RPMI7951 (cell line): ENCODE measurements at places on chromosomes 7 and 10.

DNA sequence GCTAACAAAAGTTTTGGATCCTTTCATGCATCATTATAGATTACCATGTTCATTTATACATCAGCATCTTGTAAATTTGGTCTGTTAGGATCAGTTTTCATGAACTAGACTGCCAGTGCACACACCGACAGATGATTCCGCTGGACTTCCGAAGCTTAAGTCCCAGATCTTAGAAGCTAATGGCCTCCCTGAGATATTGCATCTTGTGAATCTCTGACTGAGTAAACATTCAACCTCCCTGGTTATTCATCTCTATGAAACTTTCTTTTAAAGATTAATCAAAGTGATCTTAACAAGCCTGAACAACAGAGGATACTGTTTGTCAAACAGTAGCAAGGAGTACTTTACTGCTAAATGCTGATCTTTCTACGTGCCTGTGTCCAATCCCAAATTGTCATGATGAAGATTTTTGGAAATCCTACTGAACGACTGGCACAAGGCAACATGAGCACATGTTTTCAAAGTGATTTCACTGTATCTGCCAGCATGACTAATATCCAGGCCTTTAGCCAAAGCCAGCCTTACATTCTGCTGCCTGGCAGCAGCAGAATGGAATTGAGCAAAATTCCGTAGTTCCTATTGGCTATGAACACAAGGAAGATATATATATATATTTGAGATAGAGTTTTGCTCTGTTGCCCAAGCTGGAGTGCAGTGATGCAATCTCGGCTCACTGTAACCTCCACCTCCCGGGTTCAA is 91.3 kb upstream of the ANK3 start:
- peak; percentile 85 for DNase-seq

DNA sequence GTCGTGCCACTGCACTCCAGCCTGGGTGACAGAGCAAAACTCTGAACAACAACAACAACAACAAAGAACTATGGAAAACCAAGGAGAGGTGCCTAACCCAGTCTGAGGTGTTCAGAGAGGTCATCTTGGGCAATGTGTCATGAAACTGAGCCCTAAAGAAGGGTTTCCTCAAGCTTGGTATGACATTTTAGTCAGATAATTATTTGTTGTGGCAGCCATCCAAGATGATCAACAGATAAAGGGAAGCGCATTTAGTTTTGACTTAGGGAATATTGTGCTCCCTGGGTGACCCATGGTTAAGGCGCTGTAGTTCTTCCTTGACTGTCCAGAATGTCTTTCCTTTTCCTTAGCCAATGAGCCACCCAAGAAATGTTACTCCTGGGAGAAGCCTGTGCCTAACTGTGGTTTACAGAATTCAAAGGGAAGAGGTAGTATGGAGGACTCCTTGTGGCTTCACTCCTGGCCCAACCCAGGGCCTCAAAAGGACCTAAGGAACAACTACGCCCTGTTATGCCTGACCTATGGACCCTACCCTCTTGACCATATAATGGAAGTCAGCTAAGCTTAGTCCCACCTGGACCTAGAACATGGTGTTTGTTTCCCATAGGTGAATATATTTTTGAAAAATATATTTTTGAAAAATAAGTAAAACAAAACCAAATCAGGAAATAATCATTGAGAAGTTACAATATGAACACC is 42.4 kb downstream of the TPST1 start:
- DNase-seq: peak; percentile 33

GRCh38 chr7:31028417-31028992 is 23.6 kb upstream of the ADCYAP1R1 start:
- no peak for DNase-seq

DNA sequence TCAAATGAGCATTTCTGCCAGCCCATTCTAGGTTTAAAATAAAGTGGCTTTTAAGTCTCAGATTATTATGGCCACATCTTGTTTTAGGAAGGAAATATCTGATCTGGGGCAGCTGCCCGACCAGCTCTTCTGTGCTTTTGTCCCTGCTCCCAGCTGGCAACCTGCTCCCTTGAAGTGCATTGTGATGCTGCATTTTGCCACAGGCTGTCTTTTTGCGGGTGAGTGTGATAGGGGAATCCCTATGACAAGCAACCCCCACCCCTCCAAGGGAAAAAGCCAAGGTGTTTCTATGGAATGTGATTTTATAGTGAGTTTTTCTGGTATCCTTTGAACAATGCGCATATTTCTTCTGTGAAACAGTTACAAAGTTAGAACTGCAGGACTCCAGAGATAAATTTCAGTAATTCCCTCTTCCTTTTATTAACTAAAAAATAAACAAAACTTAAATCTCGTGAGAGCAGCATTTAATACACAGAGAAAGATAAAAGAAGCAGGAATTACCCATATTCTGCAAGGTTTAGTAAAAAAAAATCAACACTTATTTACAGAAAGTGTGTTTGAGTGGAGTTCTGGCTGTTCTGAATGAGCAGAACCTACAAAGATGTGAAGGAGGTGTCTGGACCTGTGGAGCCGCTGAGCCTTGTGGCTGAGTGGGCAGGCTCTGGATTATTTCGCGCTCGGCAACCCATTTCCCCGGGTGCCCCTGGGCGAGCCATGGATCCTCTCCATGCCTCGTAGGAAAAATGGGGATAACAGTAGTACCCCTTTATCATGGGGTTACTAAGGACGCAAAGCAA is 10.1 kb upstream of the HPS1 start:
- DNase-seq: no peak

- peak; percentile 59 for DNase-seq
Observed at GRCh38 chr10:59177031-59177797, 771 bp downstream of the PHYHIPL start.

- peak; percentile 37 for DNase-seq
Observed at GRCh38 chr10:34392641-34393170, 422.4 kb downstream of the PARD3 start.

- peak; percentile 41 for DNase-seq
Observed at GRCh38 chr10:114631666-114632417, 26.2 kb downstream of the ABLIM1 start.

DNA sequence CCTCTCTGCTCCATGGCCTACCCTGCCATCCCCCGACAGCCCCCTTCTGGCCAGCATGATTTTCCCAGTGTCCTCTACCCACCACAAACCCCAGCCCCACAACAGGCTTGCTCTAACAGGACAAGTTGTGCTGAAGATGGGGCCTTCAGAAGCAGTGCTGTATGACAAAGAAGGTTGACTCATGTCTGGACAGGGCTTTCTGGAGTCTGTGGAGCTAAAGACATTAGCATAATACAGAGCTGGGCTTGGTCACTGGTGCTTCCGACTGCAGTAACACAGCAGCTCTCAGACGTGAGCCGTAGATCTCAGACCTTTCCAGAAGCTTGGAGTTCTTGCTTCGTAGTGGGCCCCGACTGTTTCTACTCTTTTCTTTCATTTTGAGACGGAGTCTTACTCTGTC is 100.5 kb downstream of the GTF2IRD1 start:
- no peak for DNase-seq

DNA sequence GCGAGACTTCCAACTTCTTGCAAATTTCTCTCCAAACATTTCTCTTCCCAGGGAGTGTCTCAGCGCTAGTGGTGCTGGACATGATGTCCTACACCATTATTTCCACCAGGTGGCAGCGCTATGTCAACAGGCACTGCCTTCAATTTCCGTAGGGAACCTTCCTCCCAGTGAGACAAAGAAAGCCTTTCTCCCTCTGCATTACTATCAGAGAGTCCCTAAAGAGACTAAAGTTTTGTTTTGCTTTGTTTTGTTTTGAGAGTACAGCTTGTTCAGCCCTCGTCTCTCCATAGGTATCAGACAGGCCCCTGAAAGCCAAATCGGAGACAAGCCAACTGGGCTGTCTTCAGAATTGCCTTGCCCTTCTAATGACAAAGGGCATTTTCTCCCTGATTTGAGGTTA is 44.2 kb upstream of the GGCT start:
- DNase-seq: peak; percentile 83

DNA sequence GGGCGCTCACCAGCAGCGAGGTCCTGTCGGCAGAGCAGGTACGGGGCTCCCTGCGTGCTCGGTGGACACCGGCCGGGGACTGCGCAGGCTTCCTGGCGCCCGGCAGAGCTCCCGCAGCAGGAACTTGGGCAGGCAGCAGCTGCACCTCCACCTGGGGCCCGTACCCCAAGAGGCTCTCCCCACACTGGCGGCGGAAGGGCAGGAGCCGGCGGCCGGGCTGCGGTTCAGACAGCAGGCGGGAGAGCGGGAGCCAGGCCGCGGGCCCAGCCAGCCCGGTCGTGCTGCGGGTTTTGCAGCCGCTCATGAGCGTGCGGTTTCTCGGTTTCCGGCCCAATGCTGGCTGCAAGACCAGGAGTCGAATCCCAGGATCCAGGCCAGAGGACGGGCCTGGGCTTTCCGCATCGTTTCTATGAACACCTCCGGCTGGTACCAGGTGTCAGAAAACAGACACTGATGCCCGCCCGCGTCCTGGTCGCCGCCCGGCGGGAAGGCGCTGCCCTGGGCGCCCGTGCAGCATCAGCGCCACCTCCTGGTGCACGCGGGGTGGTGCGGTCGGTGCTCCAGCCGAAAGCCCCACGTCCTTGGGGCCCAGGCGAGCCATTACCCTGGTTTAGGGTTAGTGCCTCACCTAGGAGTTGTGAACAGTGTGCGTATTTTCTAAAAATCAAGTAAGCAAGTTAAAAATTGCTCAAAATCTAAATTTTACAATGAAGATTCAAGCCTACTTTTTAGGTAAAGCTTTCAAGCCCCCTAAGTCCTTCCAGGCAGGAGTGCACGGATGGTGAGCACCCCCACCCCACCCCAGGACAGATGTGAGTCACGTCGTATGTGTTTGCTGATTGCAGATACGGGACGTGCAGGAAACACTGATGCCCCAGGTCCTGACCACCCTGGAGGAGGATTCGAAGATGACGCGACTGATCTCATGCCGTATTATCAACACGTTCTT is 47.4 kb upstream of the PRKAR1B start:
- peak; percentile 30 for DNase-seq

GRCh38 chr10:70085975-70086613 is 33.4 kb downstream of the MACROH2A2 start:
- no peak for DNase-seq

DNA sequence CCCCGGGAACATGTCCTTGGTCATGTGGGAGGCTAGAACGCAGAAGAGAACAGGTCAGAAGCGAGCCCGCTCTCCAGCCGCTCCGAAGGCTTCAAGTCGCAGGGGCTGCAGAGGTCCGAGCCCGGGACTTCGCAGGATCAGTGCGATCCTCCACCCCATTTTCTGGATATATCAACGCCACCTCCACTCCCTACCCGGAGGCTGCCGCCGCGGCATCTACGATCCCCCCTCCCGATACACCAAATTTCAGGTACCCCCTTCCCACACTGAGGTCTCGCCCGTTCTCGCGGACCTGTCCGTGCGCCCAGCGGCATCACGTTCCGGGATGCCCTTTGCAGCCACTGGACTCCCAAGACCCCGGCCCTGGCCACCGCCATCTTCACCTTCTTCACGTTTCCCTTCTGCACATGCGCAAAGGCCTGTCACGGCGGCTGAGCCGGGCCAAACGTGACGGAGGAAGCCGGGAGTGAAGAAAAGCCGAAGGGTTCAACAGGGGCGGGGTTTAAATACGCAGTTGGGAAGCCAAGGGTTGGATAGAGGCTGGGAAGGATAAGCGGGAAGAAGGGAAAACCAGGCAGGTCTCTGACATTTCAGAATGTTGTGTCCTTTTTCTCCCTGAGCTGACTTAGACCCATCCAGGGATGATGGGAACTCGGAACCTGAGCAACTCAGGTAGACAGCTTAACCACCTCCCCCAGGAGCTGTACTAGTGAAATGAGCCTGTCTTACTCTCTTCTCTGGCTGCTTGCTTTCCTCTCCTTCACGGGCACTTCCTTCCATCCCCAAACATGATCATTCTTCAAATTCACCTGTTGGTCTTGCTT is at the start of gene NDUFB8:
Gene NDUFB8, minus strand, starts transcription at position 397 of the 824 bp plus-strand sequence. Its CDS starts 20 bp downstream, at position 377.
- peak; percentile 65 for DNase-seq

DNA sequence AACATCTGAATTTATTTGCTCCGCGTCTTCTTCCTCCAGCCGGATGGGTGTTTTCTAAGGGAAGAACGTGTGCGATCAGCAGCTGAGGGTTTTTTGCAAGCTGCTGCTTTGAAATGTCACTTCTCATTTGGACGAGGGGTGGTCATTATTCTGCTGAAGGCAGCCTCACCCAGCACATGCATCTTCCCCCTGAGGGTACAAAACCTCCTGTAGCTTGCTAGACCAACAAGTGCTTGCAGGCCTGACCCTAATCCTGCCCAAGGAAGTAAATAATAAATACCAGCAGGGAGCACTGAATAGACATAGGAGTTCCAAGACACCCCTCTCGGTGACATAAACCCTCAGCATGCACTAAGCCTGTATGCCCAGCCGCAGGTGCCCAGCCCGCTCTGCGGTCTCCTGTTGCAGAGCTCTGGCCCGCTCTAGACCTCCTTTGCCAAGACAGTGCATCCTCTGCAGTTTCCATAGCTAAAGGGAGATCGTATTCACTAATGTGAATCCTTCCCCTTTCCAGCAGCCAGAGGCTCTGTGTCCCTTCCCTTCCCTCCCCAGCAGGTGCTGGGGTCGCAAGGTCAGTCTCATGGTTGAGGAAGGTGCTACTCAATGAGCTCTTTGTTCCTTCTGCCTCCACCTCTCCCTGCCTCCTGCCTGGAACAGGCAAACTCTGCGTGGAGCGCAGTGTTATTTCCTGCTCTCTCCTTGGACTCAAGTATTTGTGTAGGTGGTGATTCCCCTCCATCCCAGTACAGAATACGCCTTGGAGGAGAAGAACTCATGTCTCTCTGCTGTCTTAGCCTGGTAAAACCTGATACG is 36.6 kb downstream of the SBDS start:
- no peak for DNase-seq

DNA sequence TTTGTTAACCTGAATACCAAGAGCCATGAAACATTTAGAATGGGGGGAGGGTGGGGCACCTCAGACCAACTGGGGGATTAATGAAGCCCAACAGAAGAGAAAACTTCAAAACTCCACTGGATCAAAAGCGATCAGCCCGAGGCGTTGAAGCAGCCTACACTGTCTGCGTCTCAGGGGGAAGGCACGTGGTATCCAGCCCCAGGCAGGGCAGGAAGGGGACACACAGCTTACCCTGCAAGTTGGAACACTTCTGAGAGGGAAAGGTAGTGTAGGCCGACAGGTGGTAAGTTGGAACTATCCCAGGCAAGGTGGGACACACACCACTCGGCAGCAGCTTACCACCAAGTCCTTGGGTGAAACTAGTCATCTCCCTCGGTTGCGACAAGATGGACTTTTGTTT is 102.9 kb downstream of the TAX1BP1 start:
- DNase-seq: no peak

DNA sequence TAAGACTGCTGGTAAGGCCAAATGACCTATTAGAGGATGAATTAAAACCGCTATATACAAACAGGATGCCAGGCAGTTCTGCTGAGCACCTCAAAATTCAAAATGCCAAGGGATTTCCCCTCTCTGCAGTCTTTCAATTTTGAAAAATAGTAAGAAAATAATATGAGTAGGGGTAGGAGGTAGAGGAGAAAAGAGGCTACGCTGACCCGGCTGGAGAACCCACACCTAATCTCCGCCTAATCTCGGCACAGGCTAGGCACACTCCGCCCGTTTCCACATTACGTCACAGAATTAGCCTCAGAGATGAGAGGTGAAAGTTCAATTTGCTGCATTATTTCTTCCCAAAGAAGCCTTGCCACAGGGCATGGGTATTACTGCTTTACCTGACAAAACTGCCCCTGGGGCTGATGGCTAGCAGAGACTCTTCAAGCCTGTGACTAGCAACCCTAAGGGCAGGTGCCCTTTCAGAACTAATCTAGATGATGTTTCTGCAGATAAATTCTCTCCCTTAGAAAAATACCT is 21.3 kb upstream of the SPOCK2 start:
- DNase-seq: no peak
